Eye (tissue), 1 donor: ENCODE measurements at places on chromosomes 6 and 20.

DNA sequence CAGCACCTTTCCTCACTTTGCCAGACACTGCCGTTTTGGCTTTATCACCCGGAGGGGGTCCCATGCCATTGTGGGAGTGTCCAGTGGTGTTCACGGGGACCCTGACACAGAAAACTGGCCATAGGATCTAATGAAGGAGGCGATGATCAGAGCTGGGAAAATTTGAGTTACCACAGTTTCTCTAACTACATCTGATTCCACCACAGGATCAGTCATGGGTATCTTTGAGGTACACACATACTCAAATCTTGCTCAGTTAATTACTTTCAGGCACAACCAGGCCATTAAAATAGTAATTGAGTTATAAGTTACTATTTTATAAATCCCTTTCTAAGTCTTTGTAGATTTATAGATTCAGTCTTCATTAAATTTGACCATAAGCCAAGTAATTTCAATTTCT, 215.1 kb downstream of the PRL start:
- no peak for DNase-seq

DNA sequence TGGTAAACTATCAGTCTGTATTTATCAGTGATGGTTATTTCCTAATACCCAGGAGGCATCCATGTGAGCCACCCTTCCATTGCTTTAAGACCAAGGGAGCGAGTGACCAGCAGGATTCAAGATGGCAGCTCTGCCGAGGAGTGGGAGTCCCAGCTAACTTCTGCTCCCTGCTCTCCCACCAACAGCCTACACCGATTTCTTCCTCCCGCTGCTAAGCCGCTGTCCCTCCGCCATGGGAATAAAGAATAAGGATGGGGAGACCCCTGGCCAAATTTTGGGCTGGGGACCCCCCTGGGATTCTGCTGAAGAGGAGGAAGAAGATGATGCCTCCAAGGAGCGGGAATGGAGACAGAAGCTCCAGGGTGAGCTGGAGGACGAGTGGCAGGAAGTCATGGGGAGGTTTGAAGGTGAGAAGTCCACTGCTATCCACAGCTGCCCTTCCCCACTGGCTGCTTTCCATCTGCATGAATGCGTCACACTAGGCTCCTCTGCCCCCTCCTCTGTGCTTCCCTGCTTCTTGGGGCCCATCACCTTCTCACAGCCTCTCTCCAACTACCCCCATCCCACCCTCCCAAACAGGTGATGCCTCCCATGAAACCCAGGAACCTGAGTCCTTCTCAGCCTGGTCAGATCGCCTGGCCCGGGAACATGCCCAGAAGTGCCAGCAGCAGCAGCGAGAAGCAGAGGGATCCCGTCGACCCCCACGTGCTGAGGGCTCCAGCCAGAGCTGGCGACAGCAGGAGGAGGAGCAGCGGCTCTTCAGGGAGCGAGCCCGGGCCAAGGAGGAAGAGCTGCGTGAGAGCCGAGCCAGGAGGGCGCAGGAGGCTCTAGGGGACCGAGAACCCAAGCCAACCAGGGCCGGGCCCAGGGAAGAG, 10.3 kb downstream of the NFKBIL1 start:
- no peak for DNase-seq

DNA sequence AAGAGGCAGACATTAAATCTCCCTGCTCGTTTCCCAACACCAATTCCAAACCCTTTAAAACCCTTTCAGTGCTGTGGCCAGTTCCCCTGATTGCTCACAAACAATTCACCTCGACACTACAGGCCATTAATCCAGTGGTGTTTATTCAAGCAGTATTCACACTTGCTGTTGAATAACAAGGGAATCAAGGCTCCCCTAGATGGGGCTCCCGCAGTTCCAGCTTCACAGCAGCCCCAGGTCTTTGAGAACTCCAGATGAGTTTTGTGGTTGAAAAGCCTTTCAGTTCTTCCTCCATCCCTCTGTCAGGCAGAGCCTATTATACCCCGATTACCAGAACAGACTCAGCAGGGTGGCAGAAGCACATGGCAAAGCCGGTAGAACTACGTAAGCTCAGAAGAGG, 36.2 kb downstream of the JAG1 start:
- DNase-seq, result no peak

- no peak for DNase-seq
Observed at GRCh38 chr20:53580376-53581111, 13.1 kb downstream of the ZNF217 start.
